CD4-positive, alpha-beta T cell (primary cell): ENCODE measurements at places on chromosomes 2 and 18. TPM values are rescaled to one million over a fixed set of nuclear protein-coding genes. Genes with fewer than 3 reads are reported as not detected.

The MCEE gene
- total RNA-seq = 8.0 TPM

The TM4SF20 gene
- total RNA-seq = not detected

GRCh38 chr2:110180036-110180435 lies 24.8 kb downstream of the NPHP1 start:
- peaks cover 5% of the 10 kb centered on the region for H3K27me3 ChIP-seq
- no peaks in the 10 kb centered on the region for H3K4me1 ChIP-seq
- H3K4me3 ChIP-seq = no peak overlapping the region
- H3K36me3 ChIP-seq = no peaks in the 10 kb centered on the region
- no peak overlapping the region for H3K27ac ChIP-seq

GRCh38 chr2:151423760-151424159 lies 14.1 kb downstream of the RIF1 start:
- DNase-seq = peak; percentile 80
- H3K27ac ChIP-seq = peak overlapping the region; percentile 87
- no peak overlapping the region for H3K4me3 ChIP-seq
- peaks cover 21% of the 10 kb centered on the region for H3K4me1 ChIP-seq

GRCh38 chr2:48399828-48400552 lies 130.0 kb upstream of the STON1 start:
- H3K27me3 ChIP-seq = no peaks in the 10 kb centered on the region
- H3K4me1 ChIP-seq = peaks cover 9% of the 10 kb centered on the region
- DNase-seq = no peak
- no peak overlapping the region for H3K4me3 ChIP-seq
- H3K27ac ChIP-seq = no peak overlapping the region

DNA sequence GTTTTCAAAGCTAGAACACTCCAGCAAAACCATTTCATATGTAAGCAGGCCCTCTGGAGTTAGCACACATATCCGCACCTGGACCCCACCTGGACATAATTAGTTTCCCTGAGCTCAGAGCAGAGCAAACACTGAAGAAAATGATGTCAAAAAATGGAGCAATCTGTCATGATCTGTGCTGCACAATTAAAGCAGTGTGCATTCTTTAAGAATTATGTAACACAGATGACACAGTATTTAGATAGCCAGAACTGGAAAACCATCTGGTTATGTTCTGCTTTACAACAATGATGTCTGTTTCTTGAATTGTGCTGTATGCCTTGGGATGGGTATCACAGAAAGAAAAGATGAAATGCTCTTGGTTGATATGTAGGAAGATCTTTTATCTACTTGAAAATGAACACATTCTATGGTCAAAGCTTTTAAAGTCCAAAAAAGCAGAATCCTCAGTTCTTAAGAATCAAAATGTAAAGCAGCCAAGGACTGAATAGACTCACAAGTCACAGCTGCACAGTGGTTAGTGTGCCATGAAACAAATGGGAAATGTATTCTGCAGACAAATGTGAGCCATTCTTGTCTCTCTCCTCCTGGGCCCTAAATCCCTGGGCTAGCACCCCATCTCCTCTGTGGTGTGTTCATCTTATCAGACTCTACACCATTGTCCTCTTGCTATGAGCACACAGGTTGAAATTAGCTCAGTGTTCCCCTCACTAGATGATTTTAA lies 36.8 kb downstream of the HRH4 start:
- no peaks in the 10 kb centered on the region for H3K27me3 ChIP-seq
- peaks cover 3% of the 10 kb centered on the region for H3K4me1 ChIP-seq
- H3K36me3 ChIP-seq = no peaks in the 10 kb centered on the region
- H3K4me3 ChIP-seq = no peak overlapping the region
